ENCODE measurements at places on chromosomes 2 and 18.

- no peak for DNase-seq
Measured at GRCh38 chr18:505483-506122, 5.1 kb upstream of the COLEC12 start.

DNA sequence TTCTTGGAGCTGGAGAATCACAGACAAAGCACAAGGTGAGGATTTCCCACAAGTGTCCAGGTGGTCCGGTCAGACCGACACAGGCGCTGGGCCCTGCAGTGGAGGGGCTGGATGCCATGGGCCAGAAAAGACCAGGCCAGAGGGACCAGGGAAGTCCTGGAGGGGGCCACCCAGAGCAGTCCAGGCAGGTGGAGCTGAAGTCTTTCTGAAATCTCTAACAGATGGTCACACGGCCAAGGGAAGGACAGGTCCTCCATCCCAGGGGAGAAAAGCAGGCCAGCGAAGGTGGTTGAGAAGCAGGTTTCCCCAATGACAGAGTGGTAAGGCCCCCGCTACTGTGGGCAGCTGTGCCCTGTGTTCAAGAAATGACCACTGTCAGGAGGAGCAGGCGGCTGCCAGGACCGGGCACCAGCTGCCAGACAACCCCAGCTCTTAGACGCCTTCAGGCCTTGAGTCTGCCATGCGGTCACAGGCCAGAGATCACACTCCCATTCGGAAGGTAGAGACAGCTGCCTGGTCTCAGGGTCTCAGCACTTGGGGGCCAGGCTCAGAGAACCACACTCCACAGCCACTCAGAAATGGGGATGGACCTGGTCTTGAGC is 25.9 kb downstream of the HS1BP3 start:
- DNase-seq: no peak

DNA sequence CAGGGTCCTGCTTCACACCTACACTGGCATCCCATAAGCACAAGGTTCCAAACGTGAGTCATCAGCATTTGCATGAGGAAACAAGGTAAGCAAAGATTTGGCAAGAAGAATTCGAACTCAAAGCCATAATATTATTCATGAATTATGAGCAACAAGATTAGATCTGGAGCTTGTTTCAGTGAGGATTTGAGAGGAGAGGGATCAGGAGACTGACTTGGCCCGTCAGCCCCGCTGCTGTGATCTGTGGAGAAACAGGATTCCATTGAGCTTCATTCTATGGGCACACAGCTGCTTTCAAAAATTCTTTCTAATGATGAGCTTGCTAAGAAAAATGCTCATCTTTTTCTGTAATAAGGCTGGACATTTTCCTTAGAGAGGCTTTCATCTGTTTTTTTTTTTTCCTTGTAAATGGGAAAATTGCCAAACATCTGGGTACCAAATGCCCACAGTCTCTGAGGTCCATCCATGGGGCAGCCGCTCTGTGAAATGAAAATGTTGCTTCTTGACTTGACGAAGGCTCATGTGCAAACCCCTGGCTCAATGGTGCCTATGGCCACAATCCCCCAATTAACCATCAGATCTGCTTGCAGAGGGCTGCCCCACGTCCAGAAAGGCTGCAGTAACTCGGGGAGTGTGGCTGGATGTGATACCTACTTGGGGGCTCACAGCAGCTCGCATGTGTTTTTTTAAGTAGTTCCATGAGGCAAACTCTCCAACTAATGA is 179.3 kb downstream of the TMEM18 start:
- DNase-seq: no peak

DNA sequence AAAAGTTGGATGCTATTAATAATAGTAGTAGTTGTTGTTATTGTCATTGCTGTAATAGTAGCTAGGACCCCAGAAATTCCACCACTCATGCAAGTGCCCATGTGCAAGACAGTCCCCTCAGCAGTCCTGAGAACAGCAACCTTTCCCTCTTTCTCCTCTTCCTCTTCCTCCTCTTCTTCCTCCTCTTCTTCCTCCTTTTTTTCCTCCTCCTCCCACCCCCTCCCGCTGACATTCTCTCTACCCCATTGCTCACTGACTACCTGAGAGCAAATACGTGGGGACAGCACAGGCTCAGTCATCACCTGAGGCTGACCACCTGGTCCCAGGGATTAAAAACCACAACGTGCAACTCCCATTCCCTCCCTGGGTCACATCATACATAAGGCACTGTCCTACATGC is 41.8 kb downstream of the SMAD7 start:
- no peak for DNase-seq

DNA sequence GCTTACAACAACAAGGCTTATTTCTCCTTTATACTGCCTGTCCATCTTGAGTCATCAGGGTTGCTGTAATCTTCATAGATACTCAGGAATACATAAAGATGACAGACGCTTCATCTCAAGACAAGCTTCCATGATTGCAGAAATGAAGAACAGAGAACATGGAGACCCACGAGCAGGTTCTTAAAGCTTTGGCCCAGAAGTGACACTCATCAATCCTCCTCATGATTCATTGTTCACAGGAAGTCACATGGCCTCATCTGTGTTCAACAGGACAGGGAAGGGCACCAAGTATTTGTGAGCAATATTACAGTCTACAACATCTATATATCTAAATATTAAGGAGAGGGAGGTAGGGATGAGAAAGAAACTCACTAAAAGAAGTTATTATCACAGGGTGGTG is 36.5 kb upstream of the PGAP1 start:
- no peak for DNase-seq

- no peak for DNase-seq
Measured at GRCh38 chr2:188573453-188573852, 281.8 kb downstream of the GULP1 start.

- no peak for DNase-seq
Measured at GRCh38 chr2:233544200-233544610, 22.4 kb downstream of the USP40 start.

- DNase-seq: no peak
Measured at GRCh38 chr2:71826826-71827523, 320.7 kb downstream of the CYP26B1 start.

DNA sequence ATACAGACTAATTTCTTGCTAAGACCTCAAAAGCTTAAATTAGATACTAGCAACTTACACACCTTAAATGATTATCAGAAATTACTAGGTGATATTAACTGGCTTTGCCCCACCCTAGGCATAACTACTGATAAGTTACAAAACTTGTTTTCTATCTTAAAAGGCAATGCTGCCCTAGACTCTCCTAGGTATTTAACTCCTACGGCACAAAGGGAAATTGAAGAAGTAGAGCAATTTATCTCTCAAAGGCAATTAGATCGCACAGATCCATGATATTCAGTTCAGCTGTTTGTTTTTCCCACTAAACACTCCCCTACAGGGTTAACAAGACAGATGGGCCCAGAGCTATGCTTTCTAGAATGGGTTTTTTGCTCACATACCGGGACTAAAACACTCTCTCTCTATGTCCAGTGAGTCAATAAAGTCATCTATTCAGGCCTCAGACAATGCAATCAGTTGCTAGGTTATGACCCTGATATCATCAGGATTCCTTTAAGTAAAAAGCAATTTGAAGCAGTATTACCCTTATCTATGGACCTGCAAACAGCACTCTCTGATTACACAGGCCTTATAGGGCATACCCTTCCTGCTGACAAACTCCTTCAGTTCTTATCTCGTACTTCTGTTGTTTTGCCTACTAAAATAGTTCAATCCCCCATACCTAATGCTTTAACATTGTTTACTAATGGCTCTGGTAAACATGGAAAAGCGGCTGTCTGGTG is 14.3 kb downstream of the MAP3K2 start:
- no peak for DNase-seq

DNA sequence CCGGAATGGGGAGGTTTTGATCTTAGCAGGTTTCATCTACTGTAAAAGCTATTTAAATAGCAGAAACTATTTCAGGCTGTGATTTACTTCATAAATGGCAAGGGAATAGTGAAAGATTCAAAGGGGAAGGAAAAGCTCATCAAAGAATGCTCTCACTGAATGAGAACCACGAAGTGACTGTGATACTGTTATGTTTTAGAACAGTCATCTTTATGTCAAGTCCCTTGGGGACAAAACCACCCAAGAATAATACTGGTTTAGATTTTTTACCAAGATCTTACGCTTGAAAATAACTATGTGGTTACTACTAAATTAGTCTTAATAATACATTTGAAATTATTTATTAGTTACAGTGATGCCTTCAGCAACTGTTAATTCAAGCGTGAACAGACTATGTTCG is 28.1 kb downstream of the FARSB start:
- DNase-seq: no peak

GRCh38 chr2:64179582-64180321 is 35.5 kb upstream of the PELI1 start:
- no peak for DNase-seq

DNA sequence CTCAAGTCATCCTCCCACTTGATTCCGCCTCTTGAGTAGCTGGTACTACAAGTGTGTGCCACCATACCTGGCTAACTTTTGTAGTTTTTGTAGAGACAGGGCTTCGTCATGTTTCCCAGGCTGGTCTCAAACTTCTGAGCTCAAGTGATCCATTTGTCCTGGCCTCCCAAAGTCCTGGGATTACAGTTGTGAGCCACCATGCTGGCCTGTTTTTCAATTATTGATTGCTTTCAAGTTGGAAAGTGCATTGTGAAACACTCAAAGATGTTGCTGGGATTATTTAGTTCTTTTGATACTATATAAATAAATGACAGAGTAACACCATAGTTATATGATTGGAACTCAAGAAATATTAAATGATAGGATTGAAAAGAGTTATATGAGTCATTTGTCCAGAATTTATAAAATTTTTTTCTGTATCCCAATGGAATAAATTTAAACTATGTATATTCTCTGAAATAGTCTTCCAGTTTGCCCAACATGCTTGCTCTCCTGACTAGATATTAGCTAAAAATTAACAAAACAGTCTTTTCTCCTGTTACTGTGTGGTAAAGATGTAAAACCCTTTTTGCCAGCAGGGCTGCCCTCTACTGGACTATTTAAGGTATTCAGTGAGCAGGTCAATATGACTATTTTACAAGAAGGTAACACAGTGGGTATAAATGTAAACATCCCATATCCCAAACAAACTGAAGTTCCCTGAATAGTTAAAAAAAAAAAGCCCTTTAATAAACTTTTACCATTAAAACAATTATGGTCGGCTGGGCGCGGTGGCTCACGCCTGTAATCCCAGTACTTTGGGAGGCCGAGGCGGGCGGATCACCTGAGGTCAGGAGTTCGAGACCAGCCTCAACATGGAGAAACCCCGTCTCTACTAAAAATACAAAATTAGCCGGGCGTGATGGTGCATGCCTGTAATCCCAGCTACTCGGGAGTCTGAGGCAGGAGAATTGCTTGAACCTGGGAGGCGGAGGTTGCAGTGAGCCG is 42.7 kb downstream of the ACSL3 start:
- DNase-seq: no peak

- no peak for DNase-seq
Measured at GRCh38 chr2:235851828-235852525, 316.2 kb downstream of the GBX2 start.

DNA sequence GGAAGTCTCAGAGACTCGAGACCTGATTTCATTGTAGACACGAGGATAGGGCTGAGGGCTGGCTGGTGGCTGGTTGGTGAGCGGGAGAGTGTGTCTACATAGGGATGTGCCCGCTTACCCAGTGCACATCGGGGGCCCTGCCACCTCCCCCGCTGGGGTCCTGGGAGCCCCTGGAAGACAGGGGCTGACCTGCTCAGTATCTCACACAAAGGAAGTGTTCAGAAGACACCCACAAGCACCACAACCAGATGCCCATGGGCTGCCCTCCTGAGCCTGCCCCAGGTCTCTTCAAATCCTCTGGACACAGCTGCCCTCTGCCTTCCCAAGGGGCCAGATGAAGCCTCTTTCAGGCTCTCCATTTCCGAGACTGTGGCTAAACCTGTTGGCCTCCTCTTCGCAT is 43.1 kb downstream of the MYCN start:
- DNase-seq: no peak

DNA sequence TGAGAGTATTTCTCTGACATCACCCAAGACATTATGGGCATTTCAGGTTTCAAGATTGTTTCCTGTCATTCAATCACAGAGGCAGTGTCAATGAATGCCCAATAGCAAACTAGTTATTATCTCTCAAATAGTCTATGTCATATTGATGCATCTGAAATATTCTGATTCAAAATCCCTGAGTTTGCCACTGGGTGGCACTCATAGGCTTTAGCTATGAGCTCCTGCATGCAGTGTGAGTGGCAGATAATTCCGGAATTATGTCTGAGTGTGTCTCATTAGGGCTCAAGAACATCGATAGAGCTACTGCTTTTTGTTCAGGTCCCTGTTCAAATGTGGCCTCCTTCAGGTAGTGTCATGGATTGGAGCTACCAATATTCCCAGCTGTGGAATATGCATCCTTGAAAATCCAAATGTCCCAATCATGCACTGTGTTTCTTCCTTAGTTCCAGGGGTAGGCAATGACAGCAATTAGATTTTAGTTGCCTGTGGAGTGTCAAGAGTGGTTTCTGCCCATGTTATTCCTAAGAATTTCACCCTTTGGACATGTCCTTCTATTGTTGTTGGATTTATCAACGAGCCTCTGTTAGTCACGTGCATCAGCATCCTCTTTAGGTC is 7.8 kb upstream of the OR6B3 start:
- no peak for DNase-seq

- DNase-seq: no peak
Measured at GRCh38 chr18:51716277-51716676, 518.8 kb upstream of the MEX3C start.

DNA sequence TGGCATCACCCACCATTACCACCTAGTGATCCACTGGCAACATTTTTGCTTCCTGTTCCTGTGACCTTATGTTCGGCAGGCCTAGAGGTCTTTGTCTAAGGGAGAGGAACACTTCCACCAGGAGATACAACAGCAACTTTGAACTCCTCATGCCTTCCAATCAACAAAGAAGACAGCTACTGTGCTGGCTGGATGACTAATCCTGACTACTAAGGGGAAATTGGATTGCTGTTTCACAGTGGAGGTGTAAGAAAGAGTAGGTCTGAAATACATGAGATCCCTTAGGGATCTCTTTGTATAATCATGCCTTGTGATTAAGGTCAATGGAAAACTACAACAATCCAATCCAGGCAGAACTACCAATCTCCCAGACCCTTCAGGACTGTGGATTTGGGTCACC is 45.2 kb downstream of the EIF2AK3 start:
- DNase-seq: no peak

- no peak for DNase-seq
Measured at GRCh38 chr2:1594123-1594372, 150.3 kb downstream of the PXDN start.

GRCh38 chr2:235059161-235059560 is 107.3 kb downstream of the SH3BP4 start:
- DNase-seq: no peak

Measured in activated gamma-delta T cell (primary cell).